ENCODE measurements at places on chromosomes 16 and 17.

DNA sequence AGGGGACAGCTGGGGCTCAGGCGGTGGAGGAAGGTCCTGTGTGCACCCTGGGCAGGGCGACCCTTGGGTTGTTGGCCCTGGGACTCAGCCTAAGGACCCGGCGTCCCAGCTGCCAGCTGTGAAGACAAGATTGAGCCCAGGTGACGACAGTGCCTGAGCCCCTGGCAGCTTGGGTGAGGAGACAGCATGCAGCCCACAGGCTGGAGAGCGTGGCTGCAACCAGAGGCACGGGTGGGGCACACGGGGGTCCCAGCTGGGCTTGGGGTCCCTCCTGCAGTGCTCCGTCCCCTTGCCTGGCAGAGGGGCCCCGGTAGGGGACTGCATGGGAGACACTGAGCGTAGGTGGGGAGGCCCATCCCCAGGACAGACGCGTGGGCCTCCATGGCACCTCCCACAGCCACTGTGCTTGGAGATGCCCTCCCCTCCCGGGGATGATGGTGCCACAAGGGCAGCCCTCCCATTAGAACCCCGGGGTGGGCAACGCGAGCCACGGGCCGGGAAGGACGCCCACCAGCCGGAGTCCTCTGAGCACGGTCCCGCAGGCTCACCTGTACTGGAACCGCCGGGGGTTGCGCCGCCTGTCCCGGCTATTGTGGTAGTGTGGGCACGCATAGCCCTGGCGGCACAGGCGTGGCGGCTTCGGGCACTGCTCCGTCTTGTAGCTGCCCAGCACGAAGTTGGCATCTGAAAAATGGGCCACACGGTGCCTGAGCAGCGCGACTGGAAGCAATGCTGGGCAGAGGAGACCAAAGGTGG, 15.5 kb downstream of the UNKL start:
- DNase-seq = no peak

DNA sequence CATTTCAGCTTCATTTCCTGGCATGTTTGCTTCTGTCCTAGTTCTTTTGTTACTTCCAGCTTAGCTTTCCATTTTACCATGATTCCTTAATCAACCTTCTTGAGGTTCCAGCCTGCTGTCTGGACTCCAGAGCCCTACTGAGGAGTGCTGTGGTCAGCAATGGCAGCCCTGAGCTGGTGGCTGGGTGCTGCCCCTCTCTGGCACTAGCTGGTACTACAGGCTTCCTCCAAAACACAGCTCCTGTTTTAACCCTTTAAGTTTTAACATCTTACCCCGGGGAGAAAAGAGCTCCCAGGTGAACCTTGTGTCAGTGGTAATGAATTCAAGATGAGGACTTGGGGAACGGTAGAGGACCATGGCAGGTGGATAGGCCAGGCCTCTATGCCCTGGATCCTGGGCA, 395.5 kb downstream of the TMEM114 start:
- no peak for DNase-seq

DNA sequence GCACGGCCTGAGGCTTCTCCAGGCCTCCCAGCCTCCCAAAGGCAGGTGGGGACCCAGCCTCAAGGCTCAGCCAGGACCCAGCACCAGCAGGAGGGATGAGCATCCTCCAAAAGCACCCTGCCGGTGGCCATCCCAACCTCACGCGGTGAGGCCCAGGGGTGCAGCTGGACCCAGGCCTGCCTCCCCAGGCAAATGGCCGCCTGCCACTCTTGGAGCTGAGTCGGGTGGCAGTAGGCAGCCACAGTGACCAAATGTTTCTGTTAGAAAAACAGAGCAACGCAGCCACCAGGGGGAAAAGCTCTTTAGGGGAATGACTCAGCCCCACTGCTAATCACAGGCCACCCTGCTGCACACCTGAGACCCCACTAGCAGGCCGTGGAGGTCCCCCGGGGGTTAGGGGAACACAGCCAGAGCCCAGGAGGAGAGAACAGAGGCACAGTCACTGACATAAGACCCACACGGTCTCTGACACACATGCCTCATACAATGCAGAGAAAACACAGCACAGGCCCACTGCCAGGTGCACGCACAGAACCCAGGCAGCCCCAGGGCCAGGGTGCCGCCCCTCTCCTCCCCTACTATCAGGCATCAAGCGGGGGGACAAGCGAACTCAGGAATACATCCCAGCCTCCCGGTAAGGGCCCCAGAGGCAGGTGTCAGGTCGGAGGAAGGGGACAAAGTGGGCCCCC, 12.4 kb downstream of the BCAR1 start:
- DNase-seq = no peak

- DNase-seq = no peak
Measured at GRCh38 chr16:28544998-28545397, 6.2 kb upstream of the NUPR1 start.

GRCh38 chr16:47110939-47111338, 32.8 kb downstream of the NETO2 start:
- DNase-seq = no peak

DNA sequence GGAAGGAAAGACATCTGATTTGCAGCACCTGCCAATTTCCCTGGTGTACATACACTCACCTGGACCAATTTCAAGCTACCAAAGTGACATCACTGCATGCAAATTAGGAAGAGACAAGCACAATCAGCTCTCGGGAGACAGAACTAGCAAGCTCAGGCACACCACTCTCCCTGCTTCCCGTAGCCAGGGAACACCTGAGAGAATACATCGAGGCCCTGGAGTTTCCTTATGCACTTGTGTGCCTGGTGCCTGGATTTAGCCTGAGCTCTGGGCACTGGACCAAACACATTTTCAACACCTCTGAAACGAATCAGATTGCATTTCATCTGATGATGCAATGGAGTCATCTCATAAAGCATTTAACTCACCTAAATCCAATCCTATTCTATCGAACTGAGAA, 110.5 kb downstream of the HS3ST2 start:
- no peak for DNase-seq

DNA sequence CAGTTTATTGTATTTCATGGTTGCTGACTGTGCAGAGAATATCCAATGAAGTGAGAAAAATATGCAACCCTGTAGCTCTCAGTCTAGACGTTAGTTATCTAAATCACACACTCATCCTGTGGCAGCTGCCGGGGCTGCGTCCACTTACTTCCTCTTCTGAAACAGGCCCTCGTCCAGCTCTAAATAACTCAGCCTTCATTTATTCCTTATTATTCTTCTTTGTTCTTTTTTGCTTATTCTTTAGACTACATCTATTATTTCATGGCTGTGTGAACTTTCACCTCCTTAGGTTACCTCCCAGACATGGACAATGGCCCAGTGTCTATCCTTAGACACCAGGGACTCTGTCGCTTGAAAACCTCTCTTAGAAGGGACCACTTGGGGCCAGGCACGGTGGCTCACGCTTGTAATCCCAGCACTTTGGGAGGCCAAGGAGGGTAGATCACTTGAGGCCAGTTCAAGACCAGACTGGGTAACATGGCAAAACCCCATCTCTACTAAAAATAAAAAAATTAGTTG, 3.4 kb upstream of the THUMPD1 start:
- DNase-seq = no peak

GRCh38 chr16:22213236-22213635, 7.2 kb downstream of the EEF2K start:
- no peak for DNase-seq

- peak; percentile 56 for DNase-seq
Measured at GRCh38 chr16:73149334-73149733, 101.4 kb upstream of the ZFHX3 start.

DNA sequence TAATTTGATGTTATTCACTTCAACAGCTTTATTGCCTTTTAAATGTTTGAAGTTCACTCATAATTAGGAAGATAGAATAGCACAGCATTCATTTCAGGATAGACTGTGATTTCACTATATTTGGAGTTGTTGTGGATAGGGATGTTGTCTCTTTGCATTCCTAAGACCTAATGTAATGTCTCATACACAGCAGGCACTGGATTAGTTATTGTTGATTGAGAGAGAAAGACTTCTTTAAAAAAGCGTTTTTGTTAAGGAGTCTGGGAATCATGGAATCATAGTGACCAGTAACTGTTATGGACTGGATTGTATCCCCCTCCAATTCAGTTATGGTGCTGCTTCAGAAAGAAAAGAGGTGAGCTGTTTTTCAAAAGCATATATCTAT, 122.0 kb downstream of the USP22 start:
- no peak for DNase-seq
